Fibroblast of pulmonary artery (primary cell): ENCODE measurements at places on chromosomes 16 and 17.

DNA sequence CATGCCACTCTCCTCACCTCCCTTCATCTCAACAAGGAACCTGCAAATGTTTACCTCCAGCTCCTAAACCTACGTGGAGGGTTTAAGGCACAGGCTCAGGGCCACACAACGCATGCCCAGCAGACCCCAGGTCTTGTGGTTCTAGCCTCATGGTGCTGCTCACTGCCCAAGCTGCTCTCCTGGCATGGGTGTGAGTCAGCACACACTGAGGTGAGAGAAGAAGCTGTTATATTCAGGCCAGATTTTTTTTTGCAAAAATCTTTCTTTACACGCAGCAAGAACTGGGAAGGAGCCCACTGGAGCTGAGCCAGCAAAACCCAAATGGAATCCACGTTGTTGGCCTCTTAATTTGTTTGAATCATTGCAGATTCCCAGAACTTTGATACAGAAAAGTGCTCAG lies 5.5 kb upstream of the C16orf96 start:
- DNase-seq: no peak

GRCh38 chr17:43732958-43733357 lies 25.6 kb downstream of the SOST start:
- DNase-seq: peak; percentile 89

DNA sequence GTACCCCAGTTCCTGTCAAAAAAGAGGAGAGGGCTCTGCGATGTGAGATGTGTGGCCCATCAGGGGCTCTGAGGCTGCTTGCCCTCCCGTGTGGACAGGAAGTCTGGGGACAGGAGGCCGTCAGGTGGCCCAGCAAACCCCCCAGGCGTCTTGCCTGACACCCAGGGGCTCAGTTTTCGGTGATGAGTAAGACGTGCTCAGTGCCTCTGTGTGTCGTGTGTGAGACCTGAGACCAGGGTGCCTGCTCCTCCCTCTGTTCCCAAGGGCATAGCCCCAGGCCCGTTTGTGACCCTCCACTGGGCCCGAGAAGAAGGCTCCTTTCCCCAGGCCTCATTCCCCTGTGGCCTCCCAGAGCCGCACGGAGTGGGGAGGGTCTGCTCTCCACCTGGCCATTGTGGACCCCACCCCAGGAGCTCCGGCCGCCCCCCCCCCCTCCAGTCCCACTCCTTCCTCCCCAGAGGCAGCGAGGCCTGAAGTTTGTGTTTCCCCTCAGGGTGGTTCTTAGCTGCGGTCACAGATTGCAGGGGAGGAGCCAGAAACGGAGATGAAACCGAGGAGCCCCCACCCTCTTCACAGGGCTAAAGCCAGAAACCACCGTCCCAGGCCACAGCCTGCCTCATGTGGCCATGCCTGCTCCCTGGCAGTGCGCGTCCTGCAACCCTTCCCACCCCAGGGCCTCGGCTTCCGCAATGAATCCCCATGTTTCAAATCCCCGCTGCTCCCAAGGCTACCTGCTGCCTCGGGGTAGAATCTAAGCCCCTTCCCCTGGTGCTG lies 4.9 kb upstream of the ACTG1 start:
- no peak for DNase-seq

- no peak for DNase-seq
These were observed 5.0 kb upstream of the ARHGAP27 start for GRCh38 chr17:45437465-45438283.

DNA sequence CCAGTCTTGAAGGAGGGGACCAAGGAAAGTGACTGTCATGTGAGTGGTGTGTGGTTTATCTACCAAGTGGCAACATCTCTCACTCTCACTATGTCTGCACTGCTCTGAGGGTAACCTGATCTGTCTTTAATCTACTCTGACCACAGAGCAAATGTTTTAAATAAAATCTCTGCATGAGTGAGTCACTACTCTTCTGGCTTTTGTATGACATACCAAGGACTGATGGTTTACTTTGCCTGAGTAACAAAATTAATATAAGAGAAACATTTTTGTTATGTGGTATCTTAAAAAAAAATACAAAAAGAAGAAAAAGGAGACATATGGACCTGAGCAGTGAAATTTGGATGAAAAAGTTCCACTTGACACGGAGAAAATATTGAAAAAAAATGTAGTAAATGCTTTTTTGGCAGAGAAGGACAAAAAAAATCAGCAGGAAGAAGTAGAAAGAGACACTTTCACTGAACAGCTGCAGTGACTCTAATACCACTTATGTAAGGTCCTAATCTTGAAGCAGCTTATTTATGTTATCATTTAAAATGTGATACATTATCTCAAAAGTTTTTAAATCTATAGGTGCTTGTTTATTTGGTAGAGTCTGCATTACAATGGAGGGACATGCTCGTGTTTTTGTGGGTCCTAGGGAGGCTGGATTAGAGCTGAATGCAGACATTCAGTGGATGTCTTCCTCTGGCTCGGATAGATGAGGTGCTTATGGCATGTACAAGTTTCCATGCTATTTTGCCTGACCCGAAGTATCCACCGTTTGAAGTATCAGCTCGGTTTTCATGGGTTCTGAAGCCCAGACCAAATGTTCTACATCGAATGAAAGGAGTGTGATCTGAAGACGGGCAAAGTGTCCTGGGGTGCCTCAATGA lies 240.7 kb downstream of the MAP2K6 start:
- DNase-seq: peak; percentile 68

GRCh38 chr16:88442727-88443576 lies 10.1 kb upstream of the ZFPM1 start:
- peak; percentile 66 for DNase-seq

- no peak for DNase-seq
These were observed 5.9 kb downstream of the UBALD2 start for GRCh38 chr17:76270770-76271668.

DNA sequence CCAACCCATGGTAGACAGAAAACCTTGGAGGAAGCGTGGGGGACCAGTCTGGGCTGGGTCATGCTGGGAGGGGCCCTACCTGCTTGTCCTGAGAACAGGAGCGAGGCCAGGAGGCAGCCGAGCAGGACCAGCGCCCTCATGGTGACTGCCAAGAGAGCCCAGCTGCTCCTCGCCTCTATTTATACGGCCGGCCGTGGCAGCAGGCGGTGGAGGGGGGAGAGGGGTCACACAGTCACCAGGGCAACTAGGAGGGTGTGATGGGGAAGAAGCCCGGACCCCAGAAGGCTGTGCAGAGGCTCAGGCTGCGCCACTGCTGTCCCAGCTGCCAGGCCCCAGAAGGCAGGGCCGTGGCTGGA lies at the start of gene SRL:
Gene SRL, minus strand, starts transcription at position 153 of the 356 bp plus-strand sequence. Its CDS starts 13 bp downstream, at position 140.
- DNase-seq: no peak

DNA sequence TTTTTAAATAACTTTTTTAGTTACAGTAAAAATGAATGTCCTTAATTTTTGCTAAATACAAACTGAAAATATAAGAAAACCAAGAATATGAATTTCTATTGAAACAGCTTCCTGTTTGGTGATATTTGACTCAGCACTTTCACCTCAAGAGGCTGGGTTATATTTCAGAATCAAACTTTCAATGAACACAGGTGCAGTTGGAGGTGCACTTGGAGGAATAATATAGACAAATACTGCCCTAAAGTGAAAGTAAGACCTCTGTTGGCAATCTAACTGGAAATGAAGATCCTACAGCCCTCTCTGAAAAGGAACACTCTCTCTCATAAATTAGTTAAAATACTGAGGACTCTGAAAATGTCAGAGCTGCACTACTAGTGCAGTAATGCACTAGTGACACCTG lies 106.2 kb downstream of the BRIP1 start:
- DNase-seq: no peak

DNA sequence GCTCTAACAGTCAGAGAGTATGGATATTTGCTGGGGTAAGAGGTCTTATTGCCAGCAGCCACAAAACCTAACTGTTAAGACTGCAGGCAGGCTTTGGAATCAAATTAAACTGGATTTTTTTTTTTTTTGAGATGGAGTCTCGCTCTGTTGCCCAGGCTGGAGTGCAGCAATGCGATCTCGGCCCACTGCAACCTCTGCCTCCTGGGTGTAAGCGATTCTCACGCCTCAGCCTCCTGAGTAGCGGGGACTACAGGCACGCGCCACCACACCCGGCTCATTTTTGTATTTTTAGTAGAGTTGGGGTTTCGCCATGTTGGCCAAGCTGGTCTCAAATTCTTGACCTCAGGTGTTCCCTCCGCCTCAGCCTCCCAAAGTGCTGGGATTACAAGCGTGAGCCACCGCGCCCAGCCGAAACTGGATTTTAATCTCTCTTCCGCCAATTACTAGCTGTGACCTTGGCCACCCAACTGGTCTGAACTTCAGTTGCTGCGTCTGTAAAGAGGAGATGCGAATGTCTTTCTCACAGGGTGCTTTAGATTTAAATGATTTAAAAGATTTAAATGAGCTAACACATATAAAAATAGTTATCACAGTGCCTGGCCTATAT lies 842 bp downstream of the MRPL10 start:
- no peak for DNase-seq

DNA sequence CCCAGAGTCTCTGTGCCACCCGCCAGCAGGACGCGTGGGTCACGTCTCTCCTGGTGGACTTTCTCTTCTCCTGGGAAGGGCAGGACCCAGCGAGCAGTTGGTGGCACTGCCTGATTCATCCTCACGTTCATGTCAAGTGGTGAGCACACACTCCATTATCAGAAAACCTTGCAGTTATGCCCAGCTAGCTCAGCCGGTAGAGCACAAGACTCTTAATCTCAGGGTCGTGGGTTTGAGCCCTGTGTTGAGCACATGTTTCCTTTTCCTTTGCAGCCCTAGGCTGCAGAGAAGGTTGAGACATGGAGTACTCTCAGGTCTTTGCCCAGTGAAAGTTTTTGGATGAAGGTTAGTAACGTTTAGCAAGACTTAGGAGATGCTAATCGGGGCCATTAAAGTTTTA lies 8.0 kb downstream of the OR1F1 start:
- DNase-seq: no peak

- no peak for DNase-seq
These were observed 18.0 kb downstream of the CFDP1 start for GRCh38 chr16:75415169-75415905.

GRCh38 chr17:14827396-14827919 lies 437.7 kb downstream of the PMP22 start:
- no peak for DNase-seq

DNA sequence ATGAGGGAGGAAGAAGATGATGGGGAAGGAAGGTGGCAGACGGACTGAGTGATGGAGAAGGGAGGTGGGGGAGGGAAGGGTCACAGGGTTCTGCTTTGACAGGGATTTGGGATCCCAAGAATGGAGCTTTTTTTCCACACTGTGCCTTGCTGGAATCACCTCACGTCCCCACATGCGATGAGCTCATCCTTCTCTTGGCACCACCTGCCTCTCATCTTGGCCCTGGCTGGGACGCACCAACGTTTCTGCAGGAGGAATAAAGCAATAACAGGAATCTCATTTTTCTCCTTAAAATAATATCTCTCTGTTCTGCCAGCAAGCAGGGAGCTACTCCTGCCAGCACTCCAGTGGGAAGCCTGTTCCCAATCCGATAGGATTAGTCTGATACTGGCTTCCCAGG lies 47.8 kb downstream of the MEOX1 start:
- no peak for DNase-seq

DNA sequence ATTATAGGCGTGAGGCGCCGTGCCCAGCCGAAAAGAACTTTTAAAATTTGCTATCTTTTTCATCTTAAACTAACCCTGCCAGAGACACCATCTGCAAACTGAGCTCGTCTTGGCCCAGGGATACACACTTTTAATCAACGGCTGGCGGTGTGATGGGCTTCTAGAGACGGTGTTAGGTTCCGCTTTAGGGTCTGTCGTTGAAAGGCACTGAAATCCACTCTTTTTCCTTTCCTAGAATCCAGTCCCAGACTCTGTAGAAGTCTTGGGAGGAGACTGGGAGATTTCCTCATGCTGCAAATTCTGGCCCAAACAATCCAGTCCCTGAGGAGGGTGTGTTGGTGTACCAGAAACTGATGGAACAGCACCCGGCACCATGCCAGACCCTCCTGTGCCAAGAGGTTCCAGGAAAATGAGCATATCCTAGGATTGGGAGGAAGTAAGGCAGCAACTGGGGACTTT lies 52.0 kb upstream of the TEX2 start:
- DNase-seq: peak; percentile 97

GRCh38 chr16:80164966-80165550 lies 375.7 kb upstream of the DYNLRB2 start:
- no peak for DNase-seq

GRCh38 chr17:82911822-82912221 lies 72.0 kb upstream of the ZNF750 start:
- DNase-seq: no peak

- DNase-seq: peak; percentile 87
These were observed 6.6 kb upstream of the JUP start for GRCh38 chr17:41792845-41793783.

DNA sequence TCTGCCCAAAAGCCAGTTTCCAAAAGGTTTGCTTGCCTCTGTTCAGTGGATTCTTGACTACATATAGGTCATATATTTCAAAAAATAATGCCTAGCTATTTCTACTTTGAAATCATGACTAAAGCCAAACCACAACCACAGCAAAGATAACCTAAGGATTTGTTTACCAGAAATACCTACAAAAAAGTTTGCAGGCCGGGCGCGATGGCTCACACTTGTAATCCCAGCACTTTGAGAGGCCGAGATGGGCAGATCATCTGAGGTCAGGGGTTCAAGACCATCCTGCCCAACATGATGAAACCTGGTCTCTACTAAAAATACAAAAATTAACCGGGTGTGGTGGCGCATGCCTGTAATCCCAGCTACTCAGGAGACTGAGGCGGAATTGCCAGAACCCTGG lies 15.2 kb downstream of the CARHSP1 start:
- no peak for DNase-seq

DNA sequence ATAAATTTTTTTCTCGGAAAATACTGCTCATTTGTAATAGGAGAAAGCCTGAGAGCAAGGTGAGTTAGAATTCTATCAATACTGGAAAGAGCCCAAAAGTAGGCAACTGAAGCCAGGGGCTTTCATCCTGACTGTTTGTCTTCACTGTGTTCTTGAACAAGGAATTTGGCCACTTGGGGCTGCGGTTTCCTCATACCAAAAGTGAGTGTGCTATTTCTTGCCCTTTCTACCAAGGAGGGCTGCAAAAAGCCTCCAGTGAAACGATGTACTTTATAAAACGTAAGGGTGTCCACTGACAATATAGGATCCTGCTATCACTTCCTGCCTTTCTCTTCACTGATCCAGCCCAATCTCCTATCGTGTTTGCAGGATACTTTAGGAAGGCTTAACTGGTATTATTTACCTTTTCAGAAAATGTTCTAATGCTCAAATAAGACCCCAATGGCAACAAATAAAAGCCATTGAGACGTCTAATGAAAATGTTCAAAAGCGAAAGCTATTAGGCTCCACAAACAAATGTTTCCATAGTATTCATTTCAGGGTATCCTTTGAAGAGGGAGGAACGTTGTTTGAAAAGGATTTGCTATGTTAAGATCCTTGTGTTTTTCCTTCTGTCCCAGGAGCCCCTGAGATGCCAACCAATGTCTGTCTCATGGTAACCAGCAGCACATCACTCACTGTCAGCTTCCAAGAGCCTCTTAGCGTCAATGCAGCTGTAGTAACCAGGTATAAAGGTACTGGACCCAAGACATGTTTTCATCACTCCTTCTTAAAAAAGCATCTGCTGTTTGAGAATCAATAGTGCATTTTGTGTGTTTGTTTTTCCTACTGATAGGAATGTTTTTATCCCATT lies 219.3 kb upstream of the NOG start:
- no peak for DNase-seq
